HAP-1 (cell line): ENCODE measurements at places on chromosomes 12 and 14.

DNA sequence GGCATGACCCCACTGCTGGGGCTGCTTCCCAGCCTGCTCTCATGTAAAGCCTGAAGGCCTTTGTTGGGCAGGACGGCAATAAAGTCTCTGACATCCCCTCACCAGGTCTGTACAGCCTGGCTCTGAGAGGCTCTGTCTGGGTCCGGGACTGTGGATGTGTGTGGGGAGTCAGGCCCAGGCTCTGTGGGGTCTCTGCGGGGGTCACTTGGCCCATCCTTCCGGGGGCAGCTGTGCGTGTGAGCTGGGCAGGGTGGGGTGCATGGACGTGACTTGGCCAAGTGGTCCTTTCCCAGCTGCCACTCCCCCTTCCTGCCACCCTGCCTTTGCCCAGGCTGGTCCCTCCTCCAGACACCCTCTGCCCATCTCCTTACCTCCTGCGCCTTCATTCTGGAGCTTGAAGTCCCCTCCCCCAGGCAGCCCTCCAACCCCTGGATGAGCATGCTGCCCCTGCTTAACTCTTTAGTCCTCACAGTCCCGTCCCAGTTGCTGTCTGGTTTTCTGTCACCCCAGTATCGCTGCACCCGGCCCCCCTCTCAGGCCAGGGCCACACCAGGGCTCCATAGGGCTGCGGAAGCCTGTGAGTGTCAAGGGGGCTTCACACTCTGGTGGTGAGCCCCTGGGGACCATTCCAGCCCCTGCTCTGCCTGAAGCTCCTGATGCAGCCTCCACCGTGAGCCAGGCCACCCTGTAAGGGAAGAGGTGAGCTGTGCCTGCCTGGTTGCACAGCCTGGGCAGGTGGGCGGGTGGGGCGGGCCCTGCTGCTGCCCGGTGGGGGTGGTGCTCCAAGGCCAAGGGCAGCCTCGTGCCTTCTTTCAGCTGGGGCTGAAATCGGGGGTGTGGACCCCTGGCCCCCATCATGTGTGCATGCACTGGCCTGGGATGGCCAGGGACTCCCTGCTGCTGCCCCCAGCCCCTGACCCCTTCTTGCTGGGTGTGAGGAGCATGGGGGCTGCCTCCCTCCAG is 25.5 kb upstream of the KIF26A start:
- no peak for DNase-seq

GRCh38 chr12:6273205-6273540 is 37.3 kb upstream of the PLEKHG6 start:
- DNase-seq = no peak

DNA sequence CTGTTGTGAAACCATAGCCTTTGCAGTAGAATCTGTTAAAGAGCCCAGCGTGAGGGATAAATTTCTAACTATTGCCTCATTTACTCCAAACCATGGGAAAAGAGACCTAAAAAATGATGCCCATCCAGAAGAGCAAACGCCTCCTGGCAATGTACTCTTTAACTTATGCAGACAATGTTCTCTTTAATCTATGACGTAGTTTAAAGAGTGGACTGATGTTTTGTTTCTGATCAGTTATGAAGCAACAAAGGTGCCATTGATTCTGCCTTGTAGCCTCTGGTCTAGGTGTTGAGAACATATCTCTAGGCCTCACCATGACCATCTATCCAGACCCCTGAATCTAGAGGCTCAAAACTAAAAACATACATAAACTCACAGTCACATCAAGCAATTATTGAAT is 13.4 kb downstream of the SSTR1 start:
- no peak for DNase-seq

GRCh38 chr12:3303410-3304136 is 187.4 kb upstream of the PRMT8 start:
- no peak for DNase-seq

- peak; percentile 70 for DNase-seq
These were observed 37.5 kb downstream of the EMP1 start for GRCh38 chr12:13233830-13234641.

DNA sequence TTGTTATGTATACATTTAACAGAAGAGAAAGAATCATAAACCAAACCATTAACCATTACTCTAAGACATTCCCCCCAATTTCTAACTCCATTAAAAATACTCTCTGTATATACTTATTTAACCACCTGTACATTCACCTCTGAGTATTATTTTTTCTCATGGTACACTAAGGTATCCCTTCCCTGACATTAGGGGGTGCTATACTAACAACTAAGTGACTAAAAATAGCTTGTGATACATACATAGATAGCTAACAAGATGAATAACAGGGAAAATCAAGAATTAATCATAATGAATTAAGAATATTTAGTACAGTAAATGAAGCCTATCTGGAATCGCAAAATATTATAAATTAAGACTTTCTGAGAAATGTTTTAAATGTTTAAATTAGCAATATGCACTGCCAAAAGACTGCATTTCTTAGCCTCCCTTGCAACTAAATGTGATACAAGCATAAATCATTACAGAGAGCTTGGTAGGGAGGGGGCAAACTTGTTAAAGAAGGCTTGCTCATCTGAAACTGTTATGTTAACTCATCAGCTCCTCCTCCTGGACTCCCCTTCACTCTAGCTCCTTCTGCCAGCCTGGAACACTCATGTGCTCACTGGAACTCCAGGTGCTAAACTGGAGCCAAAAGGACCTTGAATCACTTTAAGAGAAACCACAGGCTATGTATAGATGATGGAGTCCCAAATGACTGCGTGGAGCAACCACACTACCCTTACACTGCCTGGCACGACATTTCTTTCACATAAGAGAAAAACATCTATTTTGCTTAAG is 14.9 kb downstream of the C2CD5 start:
- no peak for DNase-seq

GRCh38 chr14:52348279-52348678 is 34.2 kb downstream of the PTGER2 start:
- DNase-seq = no peak

- DNase-seq = no peak
These were observed 34.6 kb upstream of the TUBA1C start for GRCh38 chr12:49230176-49230804.

GRCh38 chr12:130775953-130776856 is 60.1 kb upstream of the RIMBP2 start:
- no peak for DNase-seq

DNA sequence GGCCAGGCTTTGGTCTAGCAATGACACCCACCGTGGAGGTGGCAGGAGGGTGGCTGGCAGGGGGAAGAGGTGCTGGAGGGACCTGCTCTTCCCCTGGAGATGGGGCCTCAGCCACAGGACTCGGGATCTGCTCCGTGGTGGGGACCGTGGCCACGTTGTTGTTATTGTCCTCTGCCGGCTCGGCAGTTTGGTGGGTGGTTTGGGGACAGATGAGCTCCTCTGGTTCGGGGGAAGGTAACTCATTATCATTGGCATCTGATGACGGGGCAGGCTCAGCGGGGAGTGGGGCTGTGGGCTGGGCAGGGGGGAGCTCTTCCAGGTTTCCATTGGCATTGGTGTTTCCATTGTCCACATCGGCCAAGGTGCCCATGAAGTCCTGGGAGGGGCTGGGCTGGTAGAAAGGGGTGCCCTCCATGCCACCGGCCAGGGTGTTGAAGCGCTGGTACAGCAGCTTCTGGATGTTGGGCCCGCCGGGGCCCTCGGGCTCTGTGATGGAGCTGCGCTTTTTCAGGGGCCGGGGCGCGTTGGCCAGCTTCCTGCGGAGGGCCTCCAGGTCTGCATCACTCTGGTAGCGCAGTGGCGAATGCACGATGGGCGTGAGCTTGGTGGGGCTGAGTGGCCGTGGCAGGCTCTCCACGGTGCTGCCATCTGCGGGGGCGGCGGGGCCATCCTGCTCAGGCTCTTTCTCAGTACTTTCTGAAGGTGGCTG is 24.3 kb downstream of the ZFYVE21 start:
- no peak for DNase-seq

DNA sequence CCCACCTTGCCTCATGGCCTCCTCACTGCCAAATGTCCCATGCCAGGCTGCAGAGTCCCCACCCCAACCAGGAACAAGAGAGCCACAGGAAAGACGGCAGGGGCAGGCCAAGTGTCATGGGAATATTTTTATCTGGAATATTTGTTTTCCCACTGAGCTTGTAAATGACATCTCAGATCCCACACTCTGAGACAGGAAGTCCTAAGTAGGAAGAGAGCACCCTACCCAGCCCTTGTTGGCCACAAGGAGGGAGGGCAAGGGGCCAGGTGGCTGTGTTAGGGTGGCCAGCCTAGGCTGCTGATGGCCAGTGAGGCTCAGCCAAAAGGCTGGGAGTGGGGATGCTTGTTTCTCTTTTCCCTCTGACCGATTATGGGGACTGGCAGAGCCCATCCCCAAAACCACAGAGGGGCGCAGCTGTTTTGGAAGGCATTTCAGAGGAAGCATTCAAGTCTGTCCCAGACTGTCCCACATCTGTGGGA is 7.7 kb upstream of the MEG3 start:
- no peak for DNase-seq

DNA sequence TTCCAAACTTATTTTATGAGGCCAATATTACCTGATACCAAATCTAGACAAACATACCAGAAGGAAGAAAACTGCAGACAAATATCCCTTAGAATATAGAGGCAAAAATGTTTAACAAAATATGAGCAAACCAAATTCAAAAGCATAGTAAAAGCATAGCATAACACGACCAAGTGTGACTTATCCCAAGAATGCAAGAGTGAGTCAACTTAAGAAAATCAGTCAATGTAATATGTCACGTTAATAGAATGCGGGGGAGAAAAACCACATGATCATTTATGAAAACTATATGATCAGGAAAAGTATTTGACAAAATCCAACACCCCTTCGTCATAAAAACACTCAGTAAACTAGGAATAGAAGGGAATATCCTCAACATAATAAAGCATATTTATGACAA is 217.3 kb downstream of the ADGRD1 start:
- DNase-seq = no peak

- no peak for DNase-seq
These were observed 37.0 kb upstream of the TMX1 start for GRCh38 chr14:51202914-51203665.

- DNase-seq = no peak
These were observed 158.8 kb downstream of the RPAP3 start for GRCh38 chr12:47547077-47547476.

- DNase-seq = no peak
These were observed 54.9 kb upstream of the IGF1 start for GRCh38 chr12:102535306-102535705.

DNA sequence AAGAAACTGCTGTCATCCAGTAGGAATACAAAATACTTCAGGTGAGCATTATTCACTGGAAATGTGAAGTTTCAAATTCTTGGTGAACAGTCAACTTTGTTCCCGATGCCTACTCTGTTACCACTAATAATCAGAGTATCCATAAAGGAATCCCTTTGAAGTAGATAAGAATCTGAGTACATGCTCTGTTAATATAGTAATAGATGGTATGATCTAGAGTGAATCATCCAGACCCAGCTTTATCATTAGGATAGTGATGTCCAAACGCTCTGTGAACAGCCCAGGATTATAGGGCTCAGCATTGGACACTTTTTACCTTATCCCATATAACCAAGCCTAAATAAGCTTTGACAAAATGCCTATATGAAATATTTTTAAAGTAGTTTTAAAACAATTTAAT is 33.3 kb downstream of the PPP2R3C start:
- DNase-seq = no peak

GRCh38 chr12:31887109-31887811 is 72.0 kb upstream of the RESF1 start:
- no peak for DNase-seq

DNA sequence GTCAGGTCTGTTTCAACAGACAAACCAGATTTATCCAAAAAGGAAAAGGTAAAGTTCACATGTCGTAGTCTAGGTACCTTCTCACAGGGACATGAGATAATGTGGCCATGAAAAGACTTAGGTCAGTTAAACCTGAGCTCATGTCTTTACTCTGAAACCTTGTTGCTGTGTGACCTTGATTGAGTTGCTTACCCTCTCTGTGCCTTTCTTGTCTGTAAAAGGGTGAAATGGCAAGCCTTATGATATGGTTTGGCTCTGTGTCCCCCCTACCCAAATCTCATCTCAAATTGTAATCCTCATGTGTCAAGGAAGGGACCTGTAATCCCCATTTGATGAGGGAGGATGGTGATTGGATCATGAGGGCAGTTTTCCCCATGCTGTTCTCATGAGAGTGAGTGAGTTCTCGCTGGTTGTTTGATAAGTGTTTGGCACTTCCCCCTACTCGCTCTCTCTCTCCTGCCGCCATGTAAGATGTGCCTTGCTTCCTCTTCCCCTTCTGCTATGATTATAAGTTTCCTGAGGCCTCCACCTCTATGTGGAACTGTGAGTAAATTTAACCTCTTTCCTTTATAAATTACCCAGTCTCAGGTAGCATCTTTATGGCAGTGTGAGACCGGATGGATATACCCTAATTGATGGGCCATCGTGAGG is 299.8 kb downstream of the ADGRD1 start:
- no peak for DNase-seq

GRCh38 chr14:93975791-93976476 is 436 bp downstream of the ASB2 start:
- peak; percentile 50 for DNase-seq

DNA sequence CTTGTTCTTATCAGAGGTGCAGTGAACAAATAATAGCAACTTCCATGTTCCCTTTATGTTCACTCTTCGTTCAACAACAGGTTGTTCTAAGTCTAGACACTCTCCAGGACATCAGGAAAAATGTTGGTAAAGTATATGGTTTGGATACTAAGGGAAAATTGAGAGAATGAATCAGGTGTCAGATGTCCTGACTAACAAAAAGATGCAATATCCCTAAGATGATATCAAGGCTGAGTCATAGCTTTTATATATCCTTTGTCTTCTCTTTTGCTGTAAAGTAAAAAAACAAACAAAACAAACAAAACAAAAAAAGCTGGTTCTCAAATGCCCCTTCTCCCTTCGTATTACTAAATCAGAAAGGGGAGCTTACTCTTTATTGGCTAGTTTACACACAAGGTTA is 11.1 kb downstream of the GLIPR1L1 start:
- no peak for DNase-seq

DNA sequence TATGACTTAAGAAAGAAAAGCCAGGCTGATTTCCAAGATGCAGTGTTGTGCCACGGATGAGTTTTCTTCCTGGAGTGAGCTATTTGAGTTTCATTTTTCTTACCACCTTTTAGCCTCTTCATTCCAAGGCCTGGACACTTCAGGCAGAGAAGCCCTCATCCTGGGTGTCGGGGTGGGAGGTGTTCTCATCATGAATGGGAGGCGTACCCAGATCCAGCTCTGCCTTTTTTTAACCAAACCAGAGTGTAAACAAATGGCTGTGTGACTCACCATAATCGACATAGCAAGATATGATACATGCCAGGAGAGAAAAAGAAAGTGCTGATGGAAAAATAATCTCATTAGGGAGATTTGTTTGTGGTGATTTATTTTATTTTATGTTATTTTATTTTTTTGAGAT is 79.9 kb downstream of the ARF6 start:
- no peak for DNase-seq

- no peak for DNase-seq
These were observed 6.7 kb downstream of the LRTM2 start for GRCh38 chr12:1826867-1827705.

- DNase-seq = no peak
These were observed 13.0 kb downstream of the HPD start for GRCh38 chr12:121845701-121846100.

- DNase-seq = no peak
These were observed 202.5 kb downstream of the CACNA1C start for GRCh38 chr12:2255311-2255710.
